ENCODE measurements at places on chromosomes 11 and 22.
A peak's percentile ranks its signal among the peaks of the same experiment; 100 is the strongest.

DNA sequence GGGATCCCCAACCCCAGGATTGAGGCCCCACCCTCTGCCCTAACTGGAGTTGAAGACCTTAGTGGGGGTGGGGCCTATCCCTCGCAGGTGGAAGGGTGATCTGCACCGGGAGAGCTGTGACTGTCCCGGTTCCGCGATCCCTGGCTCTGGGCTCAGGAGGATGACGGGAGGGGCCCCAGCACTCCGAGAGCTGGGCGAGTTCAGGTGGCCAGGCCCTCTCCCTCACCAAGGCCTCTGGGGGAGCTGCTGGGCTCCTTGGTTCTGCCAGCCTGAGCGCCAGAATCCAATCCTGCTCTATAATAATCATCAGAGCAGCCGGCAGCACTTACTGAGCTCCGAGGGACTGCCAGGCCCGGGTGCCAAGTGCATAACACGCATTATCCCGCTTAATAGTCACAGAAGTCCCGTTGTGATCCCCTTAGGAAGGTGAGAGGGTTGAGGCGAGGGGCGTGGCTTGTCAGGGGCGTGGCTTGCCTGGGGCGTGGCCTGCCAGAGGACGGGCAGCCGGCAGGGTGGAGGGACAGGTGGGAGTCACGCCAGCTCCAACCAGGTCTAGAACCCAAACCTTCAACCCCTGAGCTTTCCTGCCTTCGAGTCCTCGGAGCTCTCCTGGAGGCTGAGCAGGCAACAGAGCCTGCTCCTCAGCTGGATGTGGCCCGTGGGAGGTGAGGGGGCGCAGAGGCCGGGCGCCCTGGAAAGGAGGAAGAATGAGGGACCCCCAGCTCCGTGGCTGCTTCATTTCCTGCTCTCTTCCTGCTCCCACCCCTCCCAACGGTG lies 7.3 kb upstream of the SYT7 start:
- peak; percentile 62 for DNase-seq

- DNase-seq, result no peak
Observed at GRCh38 chr22:18119409-18120110, 9.0 kb downstream of the TUBA8 start.

DNA sequence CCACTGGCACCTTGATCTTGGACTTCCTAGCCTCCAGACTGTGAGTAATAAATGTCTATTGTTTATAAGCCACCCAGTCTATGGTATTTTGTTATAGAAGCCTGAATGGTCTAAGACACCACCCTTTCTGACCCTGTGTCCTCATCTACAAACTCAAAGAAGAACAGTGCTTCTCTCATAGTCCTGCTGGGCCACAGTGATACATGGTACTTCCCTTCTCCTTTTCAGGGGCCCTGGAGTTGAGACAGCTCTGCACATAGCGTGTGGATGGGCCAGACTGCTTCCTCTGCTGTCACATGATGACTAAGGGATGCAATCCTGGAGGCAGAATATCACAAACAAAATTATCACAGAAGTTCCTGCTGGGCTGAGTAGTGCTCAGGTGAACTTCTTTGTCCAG lies 5.0 kb downstream of the KCNJ11 start:
- no peak for DNase-seq

GRCh38 chr22:26845021-26845743 lies 187.8 kb downstream of the MIAT start:
- peak; percentile 74 for DNase-seq

GRCh38 chr11:102914238-102915043 lies 39.7 kb upstream of the MMP12 start:
- DNase-seq, result no peak

DNA sequence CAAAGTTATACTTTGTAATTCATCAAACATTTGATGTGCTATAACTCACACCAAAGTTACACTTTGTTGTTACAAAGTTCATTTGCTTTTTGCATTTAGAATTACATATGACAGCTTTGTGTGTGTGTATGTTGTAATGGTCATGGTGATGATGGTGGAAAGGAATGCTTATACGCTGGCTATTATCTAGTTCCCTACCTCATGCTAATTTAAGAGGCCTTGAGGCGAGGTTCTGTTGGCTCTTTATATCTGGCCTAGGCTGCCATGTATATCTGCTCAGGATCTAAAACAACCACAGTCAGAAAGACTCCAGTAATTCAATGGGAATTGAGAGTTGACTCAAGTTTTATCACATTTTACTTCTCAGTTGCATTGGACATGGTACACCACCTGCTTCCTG lies 123.4 kb downstream of the SLC17A6 start:
- no peak for DNase-seq

DNA sequence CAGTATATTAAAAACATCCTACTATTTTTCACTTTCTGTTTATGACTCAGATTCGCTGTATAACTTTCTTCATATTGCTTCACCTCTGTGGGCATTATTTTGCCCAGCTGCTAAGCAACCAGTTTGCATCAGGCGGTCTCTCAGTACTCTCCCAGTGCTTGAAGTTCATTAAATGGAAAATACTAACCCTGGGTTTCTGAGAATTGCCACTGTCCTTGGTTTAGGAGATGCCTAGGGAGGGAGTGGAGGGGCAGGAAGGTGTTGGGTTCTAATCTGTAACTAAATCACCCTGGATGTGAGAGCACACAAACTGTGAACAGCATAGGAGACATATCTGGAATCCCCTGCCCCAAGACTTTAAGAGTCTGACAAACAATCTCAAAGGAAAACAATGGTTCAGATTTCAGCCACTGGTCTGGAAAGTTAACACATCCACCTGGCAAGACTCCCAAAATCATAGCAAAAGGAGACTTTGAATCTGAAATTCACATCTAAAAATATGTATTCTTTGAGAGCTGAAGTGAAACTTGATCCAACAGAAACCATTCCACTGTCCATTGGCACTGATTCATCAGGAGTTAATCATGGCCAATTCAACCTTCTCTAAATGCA lies 540.0 kb downstream of the SOX6 start:
- no peak for DNase-seq

DNA sequence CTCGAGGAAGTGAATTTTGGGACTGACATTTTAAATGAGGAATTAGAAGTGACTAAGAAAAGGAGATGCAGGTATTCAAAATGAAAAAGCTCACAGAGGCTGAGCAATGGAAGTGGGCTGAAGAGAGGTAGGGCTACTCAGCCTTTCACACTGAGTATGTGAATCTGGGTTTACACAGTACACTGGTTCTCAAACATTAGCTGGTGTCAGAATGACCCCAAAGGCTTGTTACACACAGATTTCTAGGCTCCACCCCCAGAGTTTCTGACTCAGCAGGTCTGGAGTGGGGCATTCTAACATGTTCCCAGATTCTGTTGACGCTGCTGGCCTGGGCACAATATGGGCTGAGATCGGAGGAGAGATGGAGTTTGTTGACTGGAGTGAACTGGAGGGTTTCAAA lies 32.8 kb downstream of the CADM1 start:
- peak; percentile 46 for DNase-seq

DNA sequence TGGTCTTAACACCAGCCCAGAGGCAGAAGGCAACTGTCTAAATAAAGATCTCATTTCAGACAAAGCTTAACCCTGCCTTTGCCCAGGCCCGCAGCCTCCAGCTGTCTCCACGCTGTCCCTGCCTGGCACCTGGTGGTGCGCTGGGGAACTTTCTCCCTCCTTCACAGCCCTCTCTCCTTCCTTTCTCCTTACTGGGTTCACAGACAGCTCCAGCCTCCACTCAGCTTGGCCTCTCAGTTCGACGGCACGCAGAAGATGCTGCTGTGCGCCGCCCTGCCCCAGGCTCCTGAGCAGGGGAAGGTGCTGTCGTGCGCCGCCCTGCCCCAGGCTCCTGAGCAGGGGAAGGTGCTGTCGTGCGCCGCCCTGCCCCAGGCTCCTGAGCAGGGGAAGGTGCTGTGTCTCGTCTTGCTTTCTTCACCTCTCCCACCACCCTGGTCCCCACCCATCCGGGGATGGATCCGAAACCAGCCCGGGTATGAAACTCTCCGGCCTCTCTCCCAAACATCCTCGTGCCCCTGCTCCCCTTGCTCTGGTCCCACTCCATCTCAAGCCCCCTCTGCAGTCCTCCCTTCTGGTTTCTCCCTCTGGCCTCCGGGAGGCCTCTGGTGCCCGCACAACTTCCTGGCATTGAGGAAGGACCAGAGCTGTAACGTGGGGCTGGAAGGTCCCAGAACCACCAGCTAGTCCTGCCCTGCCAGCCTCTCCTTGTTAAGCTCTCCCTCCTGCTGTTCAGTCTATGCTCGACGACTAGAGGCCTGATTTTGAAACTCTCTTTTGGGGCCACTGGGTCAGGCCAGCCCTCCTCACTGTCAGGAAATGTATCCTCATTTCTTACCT lies 22.9 kb upstream of the JAM3 start:
- DNase-seq, result peak; percentile 38

DNA sequence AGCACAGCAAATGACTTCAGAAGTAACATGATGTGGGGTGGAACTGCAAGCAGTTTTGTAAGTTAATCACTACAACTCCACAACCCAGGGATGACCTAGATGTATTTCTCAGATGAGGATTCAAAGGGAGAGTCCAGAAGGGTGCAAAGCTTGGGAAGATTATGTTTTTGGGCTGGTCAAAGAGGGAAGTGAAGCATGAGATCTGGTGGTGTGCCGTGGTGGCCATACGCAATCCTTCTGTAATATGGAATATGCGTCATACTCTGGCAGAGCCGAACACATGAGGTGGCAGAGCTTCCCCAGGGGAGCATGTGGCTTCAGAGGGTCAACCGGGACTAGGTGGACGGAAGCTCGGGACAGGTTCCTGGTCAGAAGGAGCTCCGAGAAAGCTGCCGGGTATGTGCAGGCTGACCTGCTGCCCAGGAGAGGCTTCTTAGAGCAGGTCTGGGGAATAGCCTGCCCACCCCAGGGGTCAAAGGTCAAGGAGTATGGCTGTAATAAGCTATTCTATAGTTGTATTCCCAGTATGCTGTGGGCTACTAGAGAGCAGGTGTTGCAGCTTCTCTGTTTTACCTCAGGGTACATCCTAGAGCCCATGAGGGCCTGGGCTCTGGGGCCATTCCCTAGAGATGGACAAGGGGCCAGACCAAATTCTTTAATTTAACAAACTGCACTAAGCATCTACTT lies 70.1 kb upstream of the PHOX2A start:
- no peak for DNase-seq

DNA sequence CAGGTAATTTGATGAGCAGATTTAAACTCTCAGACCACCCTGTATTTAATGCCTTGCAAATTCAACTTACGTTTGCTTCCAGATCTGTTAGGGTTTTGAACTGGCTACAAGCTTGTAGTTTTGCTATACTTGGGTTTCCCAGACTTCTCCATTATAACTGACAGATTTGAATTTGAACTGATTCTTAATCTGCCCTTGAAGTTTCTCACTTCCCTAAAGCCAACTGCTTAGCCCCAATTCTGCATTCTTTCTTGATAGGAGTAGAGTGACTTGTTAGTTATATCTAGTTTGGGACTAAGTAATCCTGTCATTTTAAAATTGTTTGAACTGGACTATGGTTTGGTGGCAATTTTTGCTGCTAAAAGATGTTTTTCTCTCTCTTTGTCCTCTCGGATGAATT lies 9.7 kb downstream of the LAYN start:
- DNase-seq, result no peak

- DNase-seq, result no peak
Observed at GRCh38 chr11:14905104-14906033, 13.3 kb upstream of the CYP2R1 start.

- no peak for DNase-seq
Observed at GRCh38 chr11:92111287-92111686, 113.3 kb upstream of the FAT3 start.

- no peak for DNase-seq
Observed at GRCh38 chr11:105073456-105074165, 28.5 kb upstream of the CARD16 start.

DNA sequence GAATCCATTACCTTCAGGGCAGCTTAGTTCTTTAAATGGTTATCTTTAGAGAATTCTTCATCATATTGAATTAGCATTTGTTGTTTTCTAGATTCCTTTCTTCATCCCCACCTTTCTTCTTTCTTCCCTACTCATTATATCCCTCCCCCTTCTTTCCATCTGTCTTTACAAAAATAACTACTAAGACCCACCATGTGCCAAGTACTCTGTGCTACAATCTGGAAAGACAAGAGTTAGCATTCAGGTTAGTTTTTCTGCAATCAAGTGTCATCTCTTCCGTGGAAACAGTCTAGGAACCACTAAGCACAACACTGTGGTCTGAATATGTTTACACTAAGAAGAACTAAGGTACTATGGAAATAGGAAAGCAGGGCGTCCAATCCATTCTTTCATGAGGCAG lies 897.4 kb upstream of the TENM4 start:
- DNase-seq, result no peak

- DNase-seq, result no peak
Observed at GRCh38 chr11:108144615-108145014, 23.2 kb downstream of the ACAT1 start.

DNA sequence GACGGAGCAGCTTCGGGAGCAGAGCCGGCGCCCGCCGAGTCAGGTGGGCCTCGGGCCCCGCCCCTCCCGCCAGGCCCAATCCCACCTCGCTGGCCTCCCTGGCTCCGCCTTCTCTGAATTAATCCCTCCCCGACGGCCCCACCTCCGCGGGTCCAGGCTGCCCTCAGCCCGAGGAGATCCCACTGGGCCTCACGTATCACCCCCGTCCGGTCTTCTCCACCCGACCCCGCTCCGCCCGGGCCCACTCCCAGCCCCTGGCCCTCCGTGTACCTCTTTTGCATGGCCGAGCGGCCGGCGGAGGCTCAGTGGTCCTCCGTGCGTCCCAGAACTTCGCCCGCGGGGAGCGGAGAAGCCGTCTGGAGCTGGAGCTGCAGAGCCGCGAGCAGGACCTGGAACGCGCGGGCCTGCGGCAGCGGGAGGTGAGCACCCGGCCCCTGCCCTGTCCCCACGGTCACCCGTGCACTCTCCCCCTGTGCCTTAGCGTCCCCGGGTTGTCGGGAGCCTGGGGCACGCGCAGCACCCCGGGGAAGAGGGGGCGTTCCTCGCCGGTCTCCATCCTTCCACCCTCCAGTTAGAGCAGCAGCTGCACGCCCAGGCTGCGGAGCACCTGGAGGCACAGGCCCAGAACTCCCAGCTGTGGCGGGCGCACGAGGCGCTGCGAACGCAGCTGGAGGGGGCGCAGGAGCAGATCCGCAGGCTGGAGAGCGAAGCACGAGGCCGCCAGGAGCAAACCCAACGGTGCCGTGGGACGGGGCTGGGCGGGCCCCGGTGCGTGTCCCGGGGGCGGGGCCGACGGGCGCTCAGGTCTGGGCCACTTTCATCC lies 2.2 kb upstream of the CD151 start:
- DNase-seq, result peak; percentile 72

GRCh38 chr11:101913656-101914055 lies 1.2 kb upstream of the CEP126 start:
- no peak for DNase-seq

GRCh38 chr11:61914471-61915171 lies 2.7 kb downstream of the RAB3IL1 start:
- DNase-seq, result no peak

GRCh38 chr22:19723232-19723982 lies at the start of gene GP1BB:
GP1BB (plus strand) TSS chr22:19723539; CDS start chr22:19723570, 31 bp downstream.
- no peak for DNase-seq

DNA sequence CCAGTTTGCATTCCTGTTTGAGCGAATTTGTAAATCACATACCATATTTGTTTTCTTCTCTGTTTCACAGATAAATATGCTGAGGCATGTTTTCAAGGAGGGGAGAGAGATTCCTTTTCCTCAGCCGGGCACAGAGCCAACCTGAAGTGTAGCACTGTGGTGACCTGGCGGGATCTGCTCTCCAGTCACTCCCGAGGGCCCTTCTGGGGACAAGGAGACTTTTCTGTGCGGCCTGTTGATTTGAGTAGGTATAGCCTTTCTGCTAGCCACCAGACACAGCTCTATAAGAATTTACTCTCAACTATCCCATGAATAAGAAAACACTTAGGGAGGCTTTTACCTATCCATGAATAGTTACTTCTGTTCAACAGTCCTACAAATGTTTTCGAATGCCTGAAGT lies 63.5 kb upstream of the FDX1 start:
- peak; percentile 62 for DNase-seq

All from NCI-H2029 (cell line).